Activated T-helper 1 cell treated with anti-CD3 and anti-CD28 coated beads, Interleukin-2, amount 50 U/mL, for 16 hours (primary cell): ENCODE measurements at places on chromosomes 2 and 18.

GRCh38 chr18:37533647-37534584 is 31.7 kb downstream of the CELF4 start:
- DNase-seq = no peak

- no peak for DNase-seq
These were observed 42.4 kb upstream of the NABP1 start for GRCh38 chr2:191635333-191636234.

GRCh38 chr2:157990173-157990572 is 111.5 kb upstream of the UPP2 start:
- DNase-seq = no peak

GRCh38 chr18:23384778-23385736 is 68.0 kb upstream of the RIOK3 start:
- no peak for DNase-seq

DNA sequence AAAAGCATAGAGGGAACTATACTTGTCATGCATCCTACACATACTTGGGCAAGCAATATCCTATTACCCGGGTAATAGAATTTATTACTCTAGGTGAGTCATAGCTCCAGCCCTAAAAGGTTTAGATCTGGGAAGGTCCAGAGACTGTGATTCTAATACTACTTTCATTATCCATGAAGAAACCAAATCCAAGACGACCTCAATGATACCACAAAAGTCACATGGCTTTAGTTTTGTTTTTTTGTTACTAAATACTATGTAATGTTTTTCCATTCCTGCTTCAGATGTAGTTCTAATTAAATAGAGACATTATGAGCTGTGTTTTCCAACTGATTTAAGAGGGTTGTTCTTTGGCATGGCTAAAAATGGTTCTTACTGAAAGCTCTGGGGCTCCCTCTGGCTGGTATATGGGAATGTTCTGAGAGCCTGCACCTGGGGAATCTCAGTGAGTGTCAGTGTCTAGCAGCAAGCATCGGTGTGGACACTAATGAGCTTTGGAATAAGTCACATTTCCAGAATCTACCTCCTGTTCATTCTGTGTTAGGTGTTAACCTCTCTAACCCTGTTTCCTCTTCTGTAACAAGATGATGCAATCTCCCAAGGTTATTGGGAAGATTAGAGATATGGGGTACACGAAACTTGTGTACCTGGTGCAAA is 20.5 kb upstream of the IL1RL2 start:
- DNase-seq = no peak

DNA sequence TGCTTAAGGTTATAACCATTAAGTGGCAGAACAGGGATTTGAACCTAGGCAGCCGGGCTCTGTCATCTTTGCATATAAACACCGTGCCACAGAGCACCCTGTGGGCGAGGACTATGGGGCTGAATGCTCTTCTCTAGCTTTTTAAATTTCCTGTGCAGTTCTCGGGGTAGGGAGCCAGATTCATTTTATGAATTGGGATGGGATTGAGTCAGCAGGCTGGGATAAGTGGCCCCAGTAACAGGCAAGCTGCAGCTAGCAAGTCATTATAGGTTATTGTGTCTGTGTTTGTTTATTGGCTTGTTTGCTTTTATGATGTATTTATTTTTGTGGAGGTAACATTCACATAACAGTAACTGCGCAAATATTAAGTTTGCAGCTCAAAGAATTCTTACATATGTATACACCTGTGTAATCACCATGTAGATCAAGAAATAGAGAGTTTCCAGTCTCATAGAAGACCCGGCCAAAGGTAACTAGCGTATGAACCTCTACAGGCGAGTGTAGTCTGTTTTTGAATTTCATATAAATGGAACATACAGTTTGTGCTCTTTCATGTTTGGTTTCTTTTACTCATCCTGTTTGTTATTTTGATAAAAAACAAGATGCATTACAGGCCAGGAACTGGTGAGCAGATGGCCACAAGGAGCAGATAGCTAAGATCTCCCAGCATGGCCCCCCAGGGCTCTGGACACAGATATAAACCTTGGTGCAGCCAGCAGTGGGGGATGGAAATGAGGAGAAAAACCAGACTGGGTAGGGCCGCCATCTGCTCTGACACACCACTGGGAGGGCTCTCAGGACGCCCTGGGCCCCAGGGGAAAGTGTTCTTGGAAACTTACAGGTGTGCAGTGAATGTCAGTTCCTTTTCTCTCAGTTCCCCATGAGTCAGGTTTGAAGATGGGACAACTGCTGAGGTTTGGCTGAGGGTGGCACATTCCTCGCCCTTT is 49.2 kb upstream of the GPR155 start:
- no peak for DNase-seq

DNA sequence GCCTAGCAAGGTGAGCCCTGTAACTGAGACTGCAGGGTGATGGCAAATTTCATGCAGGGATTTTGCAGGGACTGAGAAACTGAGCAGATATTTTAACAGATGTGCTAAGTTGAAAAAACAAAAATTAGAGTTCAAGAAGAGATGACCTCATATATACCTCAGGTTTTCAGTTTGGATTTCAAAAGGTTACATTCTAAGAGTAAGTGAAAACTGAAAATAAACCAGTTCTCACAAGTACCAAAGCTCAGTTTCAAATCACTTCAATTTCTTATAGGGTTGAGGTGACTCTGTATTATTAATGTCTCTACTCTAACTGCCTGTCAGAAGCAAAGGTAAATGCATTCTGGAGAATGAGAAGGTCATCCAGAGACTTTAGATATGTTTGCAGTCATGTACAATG is 237.4 kb upstream of the VRK2 start:
- no peak for DNase-seq
